Stimulated activated CD4-positive, alpha-beta T cell treated with anti-CD3 and anti-CD28 coated beads, Interleukin-1b, Interleukin-23, amount 100 ng/mL, for 4 hours (primary cell): ENCODE measurements at places on chromosomes 12 and 14.

- DNase-seq: no peak
These were observed 114.0 kb downstream of the ALX1 start for GRCh38 chr12:85394065-85394464.

DNA sequence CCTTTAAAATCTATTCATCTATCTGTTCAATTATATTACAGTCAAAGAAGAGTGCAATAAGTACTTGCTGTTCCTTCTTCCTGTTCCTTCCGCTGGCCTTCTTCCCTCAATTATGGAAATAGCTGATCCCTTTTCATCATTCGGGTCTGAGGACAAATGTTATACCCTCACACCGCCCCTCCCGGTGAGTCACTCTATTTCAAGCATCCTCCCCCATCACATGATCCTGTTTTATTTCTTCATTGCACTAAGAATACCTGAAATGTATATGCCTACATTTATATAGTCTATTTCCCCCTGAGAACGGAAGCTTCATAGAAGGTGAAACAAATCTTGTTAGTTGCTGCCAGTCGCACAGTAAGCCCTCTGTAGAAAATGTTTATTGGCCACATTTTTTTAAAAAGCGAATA is 2.5 kb downstream of the SLC38A1 start:
- peak; percentile 16 for DNase-seq

DNA sequence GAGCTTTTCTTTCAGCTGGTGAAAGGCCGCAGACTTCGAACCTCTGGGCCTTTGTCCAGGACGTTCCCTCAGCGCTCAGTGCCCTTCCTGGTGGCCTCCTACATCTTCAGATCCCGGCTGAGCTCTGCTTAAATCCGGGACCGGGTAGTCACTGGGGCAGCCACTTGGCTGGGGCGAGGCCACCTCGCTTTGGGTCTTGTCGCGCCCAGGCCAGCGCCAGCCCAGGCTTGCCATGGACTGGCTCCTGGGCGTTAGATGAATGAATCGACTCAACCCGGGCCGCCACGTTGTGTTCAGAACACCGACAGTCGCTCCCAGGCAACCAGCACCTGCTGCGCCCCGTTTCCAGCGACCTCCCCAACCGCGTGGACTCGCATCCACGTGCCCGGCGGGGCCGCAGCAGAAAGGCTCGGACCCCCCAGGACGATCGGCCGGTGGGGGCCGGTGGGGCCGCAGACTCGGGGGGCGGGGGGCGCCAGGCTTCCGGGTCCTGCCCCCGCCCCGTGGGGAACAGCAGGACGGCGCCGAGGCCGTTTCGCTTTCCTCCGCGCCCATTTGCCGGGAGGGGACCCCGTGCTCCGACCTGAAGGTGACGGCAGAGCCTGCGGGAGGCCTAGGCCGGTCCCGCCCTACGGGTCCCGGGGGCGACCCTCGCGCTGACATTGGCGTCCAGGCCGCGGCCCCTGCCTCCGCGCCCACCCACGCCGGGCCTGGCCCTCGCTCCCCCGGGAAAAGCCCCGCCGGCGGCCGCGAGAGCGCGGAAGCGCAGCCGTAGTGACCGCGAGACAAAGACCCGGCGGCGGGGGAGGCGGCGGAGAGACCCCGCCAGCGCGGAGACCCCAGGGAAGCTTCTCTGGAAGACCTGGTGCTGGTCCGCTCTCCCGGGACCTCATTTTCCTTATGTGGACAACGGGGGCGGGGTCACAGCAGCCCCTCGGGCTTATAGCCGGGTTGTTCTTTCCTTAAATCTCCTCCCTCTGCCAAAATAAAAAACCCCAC is 37.3 kb upstream of the RCOR1 start:
- DNase-seq: peak; percentile 51

DNA sequence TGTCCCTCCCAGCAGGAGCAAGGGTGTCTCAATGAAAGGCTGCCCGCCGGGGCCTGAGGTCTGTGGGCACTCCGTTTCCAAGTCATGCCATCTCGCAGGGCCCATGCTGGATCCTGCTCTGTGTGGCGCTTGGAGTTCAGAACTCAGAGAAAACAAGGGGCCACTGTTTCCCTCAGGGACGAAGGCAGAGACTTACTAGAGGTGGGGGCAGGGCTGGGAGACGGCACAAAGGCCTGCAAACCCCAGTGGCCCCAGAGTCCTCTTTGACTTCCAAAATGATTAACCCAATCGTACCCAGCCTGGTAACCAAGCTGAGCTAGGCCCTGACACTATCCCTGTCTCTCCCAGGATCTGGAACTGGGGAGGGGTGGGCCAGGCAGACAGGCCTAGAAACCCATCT is 95.8 kb downstream of the ITPK1 start:
- DNase-seq: no peak

DNA sequence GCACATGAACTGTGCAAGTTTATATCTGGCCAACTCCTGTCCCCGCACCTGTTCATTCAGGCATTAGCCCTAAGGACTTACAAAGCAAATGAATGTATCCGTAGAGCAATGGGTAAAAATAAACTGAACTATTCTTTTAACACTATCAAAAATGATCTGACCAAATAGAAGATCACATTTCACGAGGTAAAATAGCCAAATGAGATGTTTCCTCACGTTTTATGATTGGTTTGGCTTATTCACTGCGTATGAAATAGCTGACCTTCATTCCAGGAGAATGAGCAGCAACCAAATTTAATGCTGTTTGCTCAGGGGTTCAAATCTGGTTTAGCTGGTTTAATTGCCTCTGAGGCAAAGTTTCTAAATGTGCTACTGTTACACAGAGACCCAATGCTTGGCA is 216.0 kb upstream of the EEA1 start:
- no peak for DNase-seq

DNA sequence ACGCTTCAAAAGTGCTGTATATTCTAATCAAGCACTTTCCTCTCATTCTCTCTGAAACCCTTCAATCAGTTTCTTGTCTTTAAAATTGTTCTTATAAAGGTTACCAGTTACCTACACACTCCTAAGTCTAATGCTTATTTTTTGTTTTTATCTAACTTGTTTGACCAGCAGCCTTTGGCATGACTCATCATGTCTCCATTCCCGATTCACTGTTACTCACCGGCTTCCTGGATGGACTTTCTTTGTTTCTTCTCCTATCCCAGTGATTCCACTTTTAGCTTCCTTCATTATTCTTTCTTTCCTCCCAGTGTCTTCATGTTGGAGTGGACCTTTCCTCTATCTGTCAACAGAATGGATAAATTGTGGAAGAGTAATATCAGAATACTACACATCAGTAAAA is 368.6 kb upstream of the CCDC196 start:
- no peak for DNase-seq

DNA sequence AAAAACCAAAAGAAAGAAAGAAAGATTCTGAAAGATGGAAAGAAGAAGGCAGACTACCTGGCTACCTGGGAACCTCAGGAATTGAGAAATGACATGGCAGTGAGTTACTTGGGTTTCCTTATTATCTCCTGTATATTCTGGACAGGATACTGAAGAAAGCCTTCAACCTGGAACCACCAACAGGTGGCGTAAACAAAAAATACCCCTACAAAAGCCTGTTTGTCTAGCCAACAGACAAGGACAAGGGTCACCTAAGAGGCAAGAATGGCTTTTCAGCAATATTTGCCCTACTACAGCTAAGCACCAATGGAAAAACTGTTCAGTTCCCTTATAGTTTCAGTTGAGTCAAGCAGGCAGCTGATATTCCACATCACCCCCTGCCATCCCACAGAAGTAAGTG is 274.9 kb downstream of the GPHN start:
- DNase-seq: no peak

DNA sequence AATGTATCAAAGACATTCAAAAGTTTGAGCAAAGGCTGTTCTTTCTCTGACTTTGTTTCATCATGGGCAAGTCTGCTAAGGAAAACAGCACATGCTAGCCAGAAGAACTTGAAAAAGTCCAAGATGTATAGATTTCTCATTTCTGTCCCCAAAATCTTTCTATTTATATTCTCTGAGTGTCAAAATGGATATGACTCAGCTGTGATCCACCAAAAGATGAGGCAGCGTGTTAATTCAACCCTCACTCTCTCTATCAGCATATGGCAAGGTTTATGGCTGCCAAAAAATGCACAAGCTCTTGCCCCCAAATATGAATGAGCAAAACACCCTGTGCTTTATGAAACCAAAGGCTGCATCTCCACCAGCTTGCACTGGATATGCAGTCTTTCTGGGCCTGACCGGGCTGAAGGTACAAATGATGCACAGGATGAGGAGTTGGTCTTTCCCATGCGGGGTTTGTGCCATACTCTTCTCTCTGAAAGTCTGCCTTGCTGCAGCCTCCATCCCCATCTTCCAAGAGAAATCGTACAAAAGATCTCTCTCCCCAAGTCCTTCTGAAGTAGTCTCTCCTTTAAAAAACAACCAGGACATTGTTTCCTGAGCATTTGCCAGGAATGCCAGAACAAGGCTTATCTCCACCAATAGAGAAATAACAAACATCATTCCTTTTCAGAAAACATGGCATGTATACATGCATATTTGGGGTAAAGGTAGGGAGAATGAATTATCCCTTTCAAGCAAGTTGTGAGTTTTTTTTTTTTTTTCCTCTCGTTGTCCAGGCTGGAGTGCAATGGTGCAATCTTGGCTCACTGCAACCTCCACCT is 203.4 kb downstream of the TMX1 start:
- no peak for DNase-seq
